ENCODE measurements at places on chromosomes 5 and 9. TPM values are rescaled to one million over a fixed set of nuclear protein-coding genes. Genes with fewer than 3 reads are reported as not detected.

DNA sequence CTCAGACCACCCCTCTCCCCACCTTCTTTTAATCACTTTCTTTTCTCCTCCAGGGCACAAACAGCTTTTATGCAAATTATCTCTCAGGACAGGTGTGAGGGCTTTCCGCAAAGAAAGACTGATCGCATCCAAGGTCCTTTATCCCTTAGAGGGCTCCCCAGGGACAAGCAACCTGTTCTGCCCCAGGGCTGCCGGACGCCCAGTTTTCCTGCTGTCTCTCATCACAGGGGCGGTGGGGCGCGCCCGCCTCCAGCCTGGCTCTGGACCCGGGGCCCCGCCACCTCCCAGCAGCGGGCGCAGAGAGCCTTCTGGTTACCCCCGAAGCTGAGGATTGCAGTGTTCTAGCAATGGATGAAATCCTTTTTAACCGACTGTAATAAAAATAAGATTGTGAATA is 266.1 kb downstream of the CWC27 start:
- DNase-seq: no peak

- no peak for DNase-seq
Measured at GRCh38 chr9:91771864-91772263, 178.2 kb downstream of the ROR2 start.

- no peak for DNase-seq
Measured at GRCh38 chr9:12785260-12785770, 10.5 kb downstream of the LURAP1L start.

DNA sequence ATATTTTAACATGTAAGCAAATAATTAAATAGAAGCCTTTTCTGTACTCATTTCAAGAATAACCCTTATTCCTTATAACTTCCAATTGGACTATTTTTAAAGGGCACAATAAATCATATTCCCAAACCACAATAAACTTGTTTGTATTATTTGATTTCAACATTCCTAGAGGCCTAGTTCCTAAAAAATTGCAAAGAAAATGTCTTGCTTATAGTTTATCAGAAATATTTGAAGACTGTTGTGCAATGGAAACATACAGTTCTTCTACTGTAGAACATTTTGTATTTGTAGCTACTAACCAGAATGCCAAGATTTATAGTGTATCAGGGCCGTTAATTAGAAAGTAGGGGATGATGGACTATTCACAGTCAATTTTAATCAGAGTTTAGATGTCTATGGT is 1037.0 kb upstream of the CDH18 start:
- DNase-seq: no peak

GRCh38 chr5:83751201-83751600 is 30.5 kb upstream of the HAPLN1 start:
- no peak for DNase-seq

- no peak for DNase-seq
Measured at GRCh38 chr9:76531231-76531780, 72.3 kb downstream of the GCNT1 start.

DNA sequence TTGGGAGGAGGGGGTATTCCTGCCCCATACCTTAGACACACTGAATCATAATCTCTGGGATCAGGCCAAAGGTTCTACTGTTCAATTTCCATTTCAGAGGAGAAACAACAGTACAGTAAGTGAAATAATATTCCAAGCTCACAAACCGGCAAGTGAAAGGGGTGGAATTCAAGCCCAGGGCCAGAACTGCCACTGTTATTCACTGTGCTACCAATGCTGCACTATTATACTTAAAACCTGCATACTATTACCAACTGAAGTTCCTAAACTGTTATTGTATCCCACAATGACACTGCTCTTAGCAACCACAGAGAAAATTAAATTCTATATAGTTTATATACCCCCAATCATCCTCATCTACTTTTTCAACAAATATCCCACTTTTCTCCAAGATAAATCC is 24.6 kb downstream of the SSBP2 start:
- no peak for DNase-seq

DNA sequence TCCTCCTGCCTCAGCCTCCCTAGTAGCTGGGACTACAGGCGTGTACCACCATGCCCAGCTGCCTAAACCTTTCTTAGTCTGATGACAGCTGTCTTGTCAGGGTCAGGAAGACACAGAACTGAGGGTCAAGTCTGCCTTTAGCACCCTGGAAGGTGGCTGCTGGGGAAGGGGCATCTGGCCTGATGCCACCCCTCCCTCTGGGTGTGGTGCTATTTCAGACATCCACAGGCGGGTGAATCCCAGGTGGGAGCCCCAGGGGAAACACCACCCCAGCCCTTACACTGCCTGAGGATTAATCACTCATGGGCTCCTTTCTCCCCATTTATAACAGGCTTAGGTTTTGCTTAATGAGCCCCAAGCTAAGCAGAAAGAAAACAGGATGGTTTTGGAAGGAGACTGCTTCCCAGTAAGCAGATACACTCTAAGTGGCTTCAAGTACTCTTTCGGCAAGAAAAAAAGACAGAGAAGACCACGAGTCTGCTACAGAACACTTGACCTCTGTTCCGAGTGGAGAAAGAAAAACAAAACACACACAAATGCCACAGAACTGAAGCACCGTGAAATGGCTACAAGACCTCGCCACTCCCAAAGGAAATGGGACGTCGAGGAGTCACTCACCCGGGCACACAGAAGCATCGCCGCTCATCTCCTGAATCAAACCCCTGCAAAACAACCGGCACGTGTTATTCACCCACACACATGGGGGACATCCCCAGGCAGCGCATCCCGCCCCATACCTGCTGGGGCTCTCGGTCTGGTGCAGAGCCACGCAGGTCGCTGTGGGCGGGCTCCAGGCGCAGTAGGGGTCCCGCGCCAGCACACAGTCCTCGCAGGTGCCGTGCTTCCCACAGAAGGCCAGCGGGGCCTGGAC is 62.4 kb downstream of the SECISBP2 start:
- no peak for DNase-seq

DNA sequence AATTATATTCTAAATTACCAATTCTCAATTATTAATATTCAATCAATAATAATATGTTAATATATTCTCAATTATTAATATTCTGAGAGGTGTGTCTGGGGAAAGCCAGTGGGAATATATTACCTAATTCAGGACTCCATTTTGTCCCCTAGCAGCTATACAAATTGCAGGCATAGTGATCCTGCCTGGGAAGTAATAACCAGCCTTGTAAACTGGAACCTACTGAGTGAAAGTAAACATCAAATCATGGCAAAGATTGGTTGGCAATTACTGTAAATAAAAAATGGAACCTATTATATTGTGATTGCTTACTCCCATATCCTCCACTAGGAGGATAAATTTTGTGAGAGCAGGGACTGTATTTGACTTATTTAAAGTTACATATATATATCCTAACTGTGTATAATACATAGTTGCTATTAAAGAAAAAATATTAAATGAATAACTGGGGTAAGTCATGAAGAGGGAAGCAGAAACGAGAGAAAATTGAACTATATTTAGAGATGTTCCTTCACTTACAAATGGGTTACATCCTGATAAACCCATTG is 150.5 kb upstream of the ELL2 start:
- no peak for DNase-seq

GRCh38 chr5:170075696-170076095 is 30.0 kb upstream of the FOXI1 start:
- DNase-seq: no peak

- no peak for DNase-seq
Measured at GRCh38 chr9:126531591-126531990, 82.1 kb upstream of the LMX1B start.

DNA sequence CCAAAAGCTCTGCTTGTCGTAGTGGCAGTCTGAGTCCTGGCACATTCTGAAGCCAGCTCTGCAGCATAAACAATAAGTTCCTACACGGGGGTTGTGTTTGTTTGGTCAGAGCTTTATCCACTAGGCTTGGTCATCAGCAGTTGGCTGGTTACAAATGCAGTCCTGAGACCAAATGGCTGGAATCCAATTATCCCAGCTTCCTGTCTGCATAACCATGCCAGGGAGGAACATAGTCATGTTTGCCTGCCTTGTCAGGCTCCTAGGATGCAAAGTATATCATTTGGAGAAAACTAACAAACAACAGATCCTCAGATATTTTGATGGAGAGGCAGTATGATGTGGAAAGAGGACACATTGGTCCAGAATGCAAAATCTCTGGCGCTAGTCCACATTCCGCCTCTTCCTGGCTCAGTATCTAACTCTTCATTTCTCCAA is 85.8 kb downstream of the FBXO38 start:
- peak; percentile 4 for DNase-seq

DNA sequence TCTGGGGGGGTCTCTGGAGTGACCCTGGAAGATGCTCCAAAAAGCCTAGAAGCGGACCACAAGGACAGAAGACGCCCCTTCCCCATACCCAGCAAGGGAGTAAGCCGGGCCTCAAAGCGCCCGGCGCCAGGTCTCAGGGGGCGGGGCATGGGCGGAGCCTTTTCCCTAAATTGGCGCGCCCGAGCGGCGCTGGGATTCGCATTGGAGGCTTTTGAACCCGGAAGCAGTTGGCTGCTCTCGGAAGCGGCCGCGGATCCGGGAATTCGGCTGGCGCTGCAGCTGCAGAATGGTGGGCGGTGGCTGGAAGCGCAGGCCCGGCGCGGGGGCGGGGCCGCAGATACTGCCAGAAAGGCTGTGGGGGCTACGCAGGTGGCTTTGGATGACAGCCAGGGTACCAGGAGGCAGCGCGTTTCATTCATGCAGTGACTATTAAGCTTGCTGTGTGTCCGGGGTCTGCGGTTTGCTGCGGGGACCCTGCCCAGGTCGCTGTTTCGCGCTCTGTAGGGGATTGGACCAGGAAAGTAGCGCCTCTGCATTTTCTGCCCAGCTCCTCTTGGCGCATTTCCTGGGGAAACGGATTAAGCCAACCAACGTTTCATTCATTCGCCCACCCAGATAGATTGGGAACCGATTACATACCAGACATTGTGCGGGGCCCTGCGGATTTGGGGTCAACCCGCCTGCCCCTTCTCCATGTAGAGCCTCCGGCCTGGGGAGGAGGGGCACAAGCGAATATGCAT is 83.0 kb upstream of the FREM1 start:
- peak; percentile 80 for DNase-seq

GRCh38 chr5:139571966-139572365 is 10.8 kb downstream of the UBE2D2 start:
- DNase-seq: no peak

- DNase-seq: no peak
Measured at GRCh38 chr5:79509244-79509885, 4.6 kb downstream of the HOMER1 start.

GRCh38 chr9:112170968-112171367 is 4.1 kb downstream of the SUSD1 start:
- no peak for DNase-seq

GRCh38 chr9:14157191-14157590 is 156.8 kb downstream of the NFIB start:
- DNase-seq: no peak

DNA sequence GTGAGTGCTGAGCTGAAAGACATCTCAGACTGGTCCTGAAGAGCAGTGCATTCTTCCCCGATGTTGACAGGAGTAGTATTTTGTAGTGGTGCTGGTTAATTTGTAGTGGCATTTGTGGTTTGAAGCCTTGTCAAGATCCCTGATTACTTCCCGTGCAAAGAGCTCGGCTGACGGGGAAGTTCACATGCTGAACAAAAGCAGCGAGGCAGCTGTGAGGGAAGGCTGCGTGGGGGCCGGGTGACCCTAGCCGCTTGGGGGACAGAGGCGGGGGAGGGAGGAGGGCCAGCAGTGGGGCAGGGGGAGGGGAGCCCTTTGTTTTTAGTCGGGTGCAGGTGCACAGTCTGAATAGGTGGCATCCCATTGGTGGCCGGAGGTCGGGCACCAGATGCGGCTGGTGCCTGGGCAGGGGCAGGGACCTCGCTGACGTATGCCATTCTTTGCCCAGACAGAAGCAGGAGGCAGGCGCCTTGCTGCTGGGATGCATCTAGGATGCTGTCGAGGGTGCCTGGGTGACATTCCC is 64.7 kb downstream of the CRB2 start:
- DNase-seq: no peak

GRCh38 chr9:130467316-130467715 is 22.6 kb downstream of the ASS1 start:
- no peak for DNase-seq

DNA sequence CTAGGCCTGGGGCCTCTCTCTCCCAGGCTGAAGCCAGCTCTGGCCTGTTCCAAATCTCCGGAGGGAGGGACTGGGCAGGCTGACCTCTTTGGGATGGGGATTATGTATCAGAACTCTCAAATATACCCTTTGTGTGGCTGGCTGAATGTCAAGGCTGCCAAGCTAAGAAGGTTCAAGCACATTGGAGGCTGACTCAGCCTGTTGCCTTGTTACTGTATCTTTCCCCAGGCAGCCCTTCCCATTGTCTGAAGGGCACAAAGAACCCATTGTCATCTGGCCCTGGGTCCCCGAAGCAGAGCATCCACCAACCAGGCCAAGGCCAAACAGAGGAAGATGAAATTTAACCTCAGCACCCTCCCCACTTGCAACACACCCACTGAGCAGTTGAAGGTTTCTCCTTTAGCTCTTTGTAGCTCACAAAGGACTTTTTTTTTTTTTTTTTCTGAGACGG is 7.3 kb upstream of the SPARC start:
- no peak for DNase-seq

GRCh38 chr5:168603746-168604145 is 24.6 kb upstream of the PANK3 start:
- DNase-seq: no peak

DNA sequence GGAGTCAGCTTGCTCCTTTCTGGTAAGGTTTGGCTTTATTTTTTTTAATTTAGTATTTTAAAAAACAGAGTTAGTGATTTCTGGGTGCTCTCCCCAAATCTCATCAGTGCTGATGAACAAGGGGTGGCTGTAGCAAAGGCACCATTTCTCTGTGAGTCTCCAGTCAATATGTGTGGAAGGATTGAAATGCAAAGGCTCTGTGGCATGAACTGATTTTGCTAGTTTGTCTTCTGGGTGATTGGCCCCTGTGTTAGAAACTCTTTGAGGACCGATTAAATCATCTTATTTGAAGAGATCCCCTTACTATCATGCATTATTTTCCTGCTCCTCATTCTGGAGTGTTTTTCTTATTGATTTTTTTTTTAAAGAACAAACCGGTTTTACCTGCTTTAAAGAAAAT is 596 bp downstream of the TEK start:
- no peak for DNase-seq

GRCh38 chr5:158754018-158754514 is 345.6 kb downstream of the EBF1 start:
- DNase-seq: no peak

GRCh38 chr9:127258606-127259471 is 5.7 kb upstream of the GARNL3 start:
- no peak for DNase-seq

The GAS1 gene
- polyA plus RNA-seq: 23.6 TPM

The PTCD2 gene
- polyA plus RNA-seq: 6.7 TPM

The CNTNAP3B gene
- 11.7 TPM for polyA plus RNA-seq

The DUSP1 gene
- 197 TPM for polyA plus RNA-seq

The PAPPA gene
- polyA plus RNA-seq: 2.2 TPM

The CCL19 gene
- polyA plus RNA-seq: 3.9 TPM

The CCDC192 gene
- 0.39 TPM for polyA plus RNA-seq

The STKLD1 gene
- polyA plus RNA-seq: 2.4 TPM

The ALDH1A1 gene
- polyA plus RNA-seq: 181 TPM

The PCDHGB4 gene
- 1.4 TPM for polyA plus RNA-seq

The RC3H2 gene
- polyA plus RNA-seq: 27.1 TPM

The TAF1L gene
- 0.03 TPM for polyA plus RNA-seq

The TIMD4 gene
- polyA plus RNA-seq: 1.5 TPM

The CYLC2 gene
- polyA plus RNA-seq: not detected

The ADAMTSL1 gene
- 3.6 TPM for polyA plus RNA-seq

The PTPDC1 gene
- 7.4 TPM for polyA plus RNA-seq

The VLDLR gene
- 9.1 TPM for polyA plus RNA-seq

The FBP2 gene
- 0.25 TPM for polyA plus RNA-seq

The NSG2 gene
- 22.6 TPM for polyA plus RNA-seq

The IFNA21 gene
- polyA plus RNA-seq: 0.13 TPM

Data from large intestine (tissue), 12 donors.